ENCODE measurements at places on chromosomes 6 and 20. TPM values are rescaled to one million over a fixed set of nuclear protein-coding genes. Genes with fewer than 3 reads are reported as not detected.

The CRYBG1 gene
- 37.2 TPM for total RNA-seq

The LPA gene
- total RNA-seq, result not detected

The RHAG gene
- total RNA-seq, result not detected

The NKX2-2 gene
- total RNA-seq, result not detected

GRCh38 chr20:63431944-63432343, 40.5 kb downstream of the KCNQ2 start:
- H3K4me3 ChIP-seq, result no peak overlapping the region
- no peak for DNase-seq
- H3K27ac ChIP-seq, result no peak overlapping the region
- H3K36me3 ChIP-seq, result no peaks in the 10 kb centered on the region
- no peaks in the 10 kb centered on the region for H3K27me3 ChIP-seq

- DNase-seq, result no peak
- no peaks in the 10 kb centered on the region for H3K4me1 ChIP-seq
Observed at GRCh38 chr6:16669227-16669626, 92.0 kb downstream of the ATXN1 start.

- no peak overlapping the region for H3K27ac ChIP-seq
- no peaks in the 10 kb centered on the region for H3K4me1 ChIP-seq
Observed at GRCh38 chr20:49207076-49207475, 12.1 kb upstream of the DDX27 start.

- peak; percentile 66 for DNase-seq
- H3K4me1 ChIP-seq, result peaks cover 63% of the 10 kb centered on the region
- H3K27ac ChIP-seq, result peak overlapping the region; percentile 78
- H3K36me3 ChIP-seq, result no peaks in the 10 kb centered on the region
Observed at GRCh38 chr20:56414842-56415765, 3.0 kb downstream of the CASS4 start.

GRCh38 chr6:36241728-36242127, 28.1 kb upstream of the PNPLA1 start:
- H3K4me1 ChIP-seq, result no peaks in the 10 kb centered on the region
- no peak overlapping the region for H3K27ac ChIP-seq
- H3K36me3 ChIP-seq, result no peaks in the 10 kb centered on the region
- no peak for DNase-seq
- H3K27me3 ChIP-seq, result no peaks in the 10 kb centered on the region

All from naive thymus-derived CD4-positive, alpha-beta T cell (primary cell).